ENCODE measurements at places on chromosomes 2 and 18.

DNA sequence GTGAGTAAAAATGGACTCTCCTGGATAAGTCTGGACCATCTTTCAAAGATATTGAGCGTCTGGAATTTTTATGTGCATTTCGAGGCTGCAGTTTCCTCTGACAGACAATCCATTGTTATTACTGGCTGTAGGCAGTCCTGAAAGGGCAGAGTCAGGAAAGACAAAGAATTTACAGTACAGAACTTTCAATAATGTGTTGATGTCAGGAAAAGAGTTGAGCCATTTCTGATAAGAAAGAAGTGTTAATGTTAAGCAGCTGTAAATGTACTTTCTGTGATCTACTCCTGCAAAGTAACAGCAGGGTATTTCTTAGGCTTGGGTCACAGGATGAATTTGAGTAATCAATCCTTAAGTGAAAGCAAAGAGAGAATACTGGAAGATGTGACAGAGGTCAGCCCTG, 29.8 kb downstream of the TSPYL6 start:
- no peak for DNase-seq

DNA sequence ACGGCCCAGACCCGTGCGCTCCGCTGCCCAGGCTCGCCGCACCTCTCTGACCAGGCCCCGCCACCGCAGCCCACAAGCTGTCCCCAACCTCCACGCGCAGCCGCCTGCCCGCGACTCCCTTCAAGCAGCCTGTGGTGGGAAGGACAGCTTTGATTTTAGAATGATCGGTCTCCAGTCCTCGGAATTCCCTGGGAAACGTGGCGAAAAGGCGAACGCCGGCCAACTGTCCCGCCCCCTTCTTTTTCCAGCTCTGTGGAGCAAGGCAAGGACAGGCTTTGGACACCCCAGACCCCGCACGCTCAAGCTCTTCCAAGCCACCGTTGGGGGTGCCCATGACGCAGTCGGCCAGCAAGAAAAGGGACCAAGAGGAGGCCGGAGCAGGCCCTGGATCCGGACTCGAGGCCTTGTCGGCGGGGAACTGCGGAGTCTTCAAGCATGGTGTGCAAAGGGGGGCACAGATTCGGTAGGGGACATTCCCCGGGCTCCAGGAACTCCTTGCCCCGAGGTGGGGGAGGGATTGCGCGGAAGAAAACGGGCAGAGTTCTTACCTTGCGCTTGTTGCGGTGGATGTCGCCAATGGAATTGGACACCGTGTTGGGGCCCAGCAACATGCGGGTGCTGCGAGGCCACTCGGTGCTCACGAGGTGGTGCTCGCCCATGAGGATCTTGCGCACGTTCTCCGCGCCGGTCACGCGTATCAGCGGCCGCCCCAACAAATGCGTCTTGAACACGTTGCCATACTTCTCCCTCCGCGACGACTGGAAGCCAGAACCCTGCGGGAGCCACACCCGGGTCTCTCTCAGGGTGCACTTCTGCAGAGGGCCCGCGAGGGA, 4.0 kb downstream of the CYP26B1 start:
- no peak for DNase-seq

- no peak for DNase-seq
Observed at GRCh38 chr2:120453635-120453998, 107.7 kb downstream of the INHBB start.

- no peak for DNase-seq
Observed at GRCh38 chr18:75290737-75291358, 80.3 kb downstream of the TSHZ1 start.

- DNase-seq: no peak
Observed at GRCh38 chr2:195871326-195871725, 197.3 kb downstream of the DNAH7 start.

GRCh38 chr18:54239091-54239490, 14.6 kb upstream of the MBD2 start:
- DNase-seq: no peak

GRCh38 chr2:18519914-18520450, 40.5 kb downstream of the RDH14 start:
- no peak for DNase-seq
